DMS79 (cell line): ENCODE measurements at places on chromosomes 12 and 14.
A peak's percentile ranks its signal among the peaks of the same experiment; 100 is the strongest.

GRCh38 chr12:94962670-94963069, 40.8 kb downstream of the NDUFA12 start:
- DNase-seq: no peak

GRCh38 chr14:77580964-77581505, 35.4 kb downstream of the SPTLC2 start:
- peak; percentile 74 for DNase-seq

- DNase-seq: no peak
Observed at GRCh38 chr14:100067481-100067880, 2.3 kb downstream of the EVL start.

DNA sequence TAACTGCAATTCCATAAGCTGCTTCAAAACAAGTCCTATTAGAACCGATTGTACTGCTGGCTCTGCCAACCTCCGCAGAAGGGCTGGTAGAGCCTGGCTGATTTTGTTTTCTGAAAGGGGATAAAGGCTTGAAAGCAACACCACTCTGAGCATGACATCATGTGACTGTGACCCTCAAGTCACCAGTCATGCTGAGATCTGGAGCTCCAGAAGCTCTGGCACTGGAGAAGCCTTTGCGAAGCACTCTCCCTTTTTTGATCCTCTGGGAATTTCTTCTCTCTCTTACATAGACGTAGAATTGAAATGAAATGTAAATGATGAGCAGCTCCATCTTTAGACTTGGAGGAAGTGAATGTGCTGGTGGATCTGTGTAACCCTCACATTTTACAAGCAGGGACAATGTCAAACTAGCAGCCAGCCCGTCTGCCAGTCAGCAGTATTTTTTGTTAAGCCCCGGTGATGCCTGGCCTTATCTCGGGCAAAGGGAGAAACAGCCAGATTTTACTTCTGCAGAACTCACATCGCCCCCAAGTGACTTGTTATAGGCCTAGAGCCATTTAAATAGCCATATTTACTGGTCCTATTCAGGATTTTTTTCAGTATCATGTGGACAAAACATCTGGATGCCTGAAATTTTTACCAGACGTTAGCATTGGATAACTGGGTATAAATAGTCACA, 112.1 kb upstream of the NPAS3 start:
- DNase-seq: no peak

- DNase-seq: no peak
Observed at GRCh38 chr14:96623676-96624484, 121.7 kb downstream of the PAPOLA start.

- no peak for DNase-seq
Observed at GRCh38 chr12:66156654-66157053, 13.1 kb downstream of the TMBIM4 start.

- DNase-seq: no peak
Observed at GRCh38 chr14:65396082-65396910, 16.2 kb upstream of the FUT8 start.

- no peak for DNase-seq
Observed at GRCh38 chr12:129404556-129404955, 499.3 kb downstream of the TMEM132D start.

- no peak for DNase-seq
Observed at GRCh38 chr12:91215940-91216454, 33.4 kb upstream of the DCN start.

GRCh38 chr14:71198687-71199086, 291.4 kb downstream of the PCNX1 start:
- no peak for DNase-seq

- DNase-seq: no peak
Observed at GRCh38 chr12:15851045-15851620, 31.1 kb upstream of the STRAP start.

- no peak for DNase-seq
Observed at GRCh38 chr12:113748707-113749432, 217.3 kb downstream of the RBM19 start.

DNA sequence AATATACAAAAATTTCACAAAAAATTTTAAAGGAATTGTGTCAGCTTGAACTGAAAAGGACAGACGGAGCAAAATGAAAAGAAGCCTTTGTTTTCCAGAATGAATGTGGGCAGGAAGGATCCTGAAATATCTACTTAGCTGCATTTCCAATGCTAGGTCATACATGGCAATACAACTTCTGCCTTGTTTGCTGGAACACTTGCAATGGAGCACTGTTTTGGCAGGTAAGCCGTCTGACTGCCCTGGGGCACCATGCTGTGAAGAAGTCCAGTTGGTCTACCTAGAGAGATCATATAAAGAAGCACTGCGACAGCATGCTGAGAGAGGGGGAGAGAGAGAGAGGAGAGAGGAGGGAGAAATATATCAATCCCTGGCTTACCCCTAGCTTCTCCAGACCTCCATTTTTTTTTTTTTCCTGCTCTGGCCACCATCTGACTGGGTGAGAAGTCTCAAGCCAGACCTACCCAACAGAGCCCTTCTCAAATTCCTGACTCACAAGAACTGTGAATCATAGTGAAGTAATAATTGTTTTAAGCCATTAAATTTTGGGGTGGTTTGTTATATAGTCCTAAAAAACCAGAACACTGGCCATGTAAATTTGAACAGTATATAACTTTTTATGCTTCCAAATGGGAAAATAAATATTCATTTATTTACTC, 97.1 kb upstream of the PRICKLE1 start:
- no peak for DNase-seq

DNA sequence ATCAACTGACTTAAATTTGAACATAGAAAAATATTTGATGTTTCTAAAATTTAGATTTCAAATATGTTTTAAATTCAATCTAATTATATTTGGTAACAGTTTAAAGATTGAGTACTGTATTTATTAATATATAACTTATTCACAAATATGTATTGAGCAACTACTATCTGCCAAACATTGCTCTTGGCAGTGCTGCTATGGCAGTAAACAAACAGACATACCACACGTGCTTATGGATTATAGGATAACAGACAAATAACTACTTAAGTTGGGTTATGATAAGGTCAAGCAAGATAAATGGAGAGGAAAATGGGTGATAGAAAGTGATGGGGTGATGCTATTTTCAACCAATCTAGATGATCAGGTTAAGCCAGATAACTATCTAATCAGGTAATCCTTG, 538.1 kb downstream of the C12orf50 start:
- no peak for DNase-seq

- no peak for DNase-seq
Observed at GRCh38 chr12:12364787-12365445, 8.0 kb downstream of the BORCS5 start.

- no peak for DNase-seq
Observed at GRCh38 chr12:54489857-54490256, 7.7 kb upstream of the NCKAP1L start.

- DNase-seq: peak; percentile 10
Observed at GRCh38 chr12:121964813-121965643, 46.6 kb downstream of the CFAP251 start.

DNA sequence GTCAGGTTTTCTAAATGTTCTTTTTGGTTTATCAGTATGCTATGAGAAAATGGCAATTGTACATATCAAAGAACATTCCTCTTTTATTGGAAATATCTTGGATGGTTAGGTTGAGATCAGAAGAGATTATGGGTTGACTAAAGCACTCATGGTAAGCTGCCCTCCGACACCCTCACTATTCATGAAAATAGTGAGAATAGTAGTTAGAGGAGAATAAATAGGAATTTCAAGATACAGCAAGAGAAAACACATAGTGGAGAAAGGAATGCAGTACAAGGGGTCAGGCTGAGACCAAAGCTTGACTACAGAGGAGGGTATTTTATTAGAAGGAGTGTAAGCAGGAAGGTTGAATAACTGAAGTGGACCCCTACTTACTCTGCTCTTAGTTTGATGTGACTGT, 112.5 kb downstream of the PTPRQ start:
- no peak for DNase-seq

DNA sequence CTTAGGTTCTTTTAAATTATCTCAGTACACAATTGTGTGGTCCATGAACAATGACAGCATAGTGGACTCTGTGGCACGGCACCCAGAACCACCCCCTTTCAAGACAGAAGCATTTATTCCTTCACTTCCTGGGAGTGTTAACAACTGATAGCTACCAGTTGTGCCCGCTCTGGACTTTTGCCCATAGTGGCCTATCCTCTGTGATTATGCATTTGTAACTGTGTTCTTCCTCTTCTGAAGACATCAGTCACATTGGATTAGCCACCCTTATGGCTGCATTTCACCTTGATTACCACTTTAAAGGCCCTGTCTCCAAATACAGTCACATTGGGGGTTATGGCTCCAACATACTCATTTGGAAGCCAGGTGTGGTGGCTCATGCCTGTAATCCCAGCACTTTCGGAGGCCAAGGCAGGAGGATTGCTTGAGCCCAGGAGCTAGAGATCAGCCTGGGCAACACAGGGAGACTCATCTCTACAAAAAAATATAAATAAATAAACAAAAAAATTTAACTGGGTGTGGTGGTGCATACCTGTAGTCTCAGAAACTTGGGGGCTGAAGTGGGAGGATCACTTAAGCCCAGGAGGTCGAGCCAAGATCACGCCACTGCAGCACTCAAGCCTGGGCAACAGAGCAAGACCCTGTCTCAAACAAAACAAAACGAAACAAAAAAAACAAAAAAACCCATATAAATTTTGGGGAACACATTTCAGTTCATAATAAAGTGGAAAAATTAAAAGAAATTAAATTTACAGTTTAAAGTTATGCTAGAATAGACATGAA, 27.6 kb upstream of the PHC1 start:
- no peak for DNase-seq
